AG04449 (cell line): ENCODE measurements at places on chromosomes 13 and 19.

GRCh38 chr19:31610018-31610417 lies 260.8 kb upstream of the TSHZ3 start:
- DNase-seq = no peak

GRCh38 chr19:45782820-45783785 lies 813 bp upstream of the DMPK start:
- DNase-seq = peak; percentile 31

DNA sequence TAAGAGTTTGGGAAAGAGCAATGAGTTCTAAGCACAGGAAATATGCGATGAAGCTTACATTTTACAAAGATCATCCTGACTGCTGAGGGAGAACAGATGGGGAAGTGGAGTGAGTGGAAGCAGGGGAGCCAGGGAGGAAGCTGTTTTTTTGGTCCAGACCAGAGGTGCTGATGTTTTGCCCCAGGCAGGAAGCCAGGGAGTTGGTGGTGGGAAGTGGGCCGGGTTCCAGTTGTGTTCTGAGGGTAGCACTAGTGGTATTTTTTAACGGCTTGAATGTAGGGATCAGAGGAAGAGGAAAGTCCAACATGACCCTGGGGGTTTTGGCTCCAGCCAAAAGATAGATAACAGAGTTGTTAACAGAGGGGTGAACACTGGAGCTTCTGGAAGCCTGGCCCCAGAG lies 20.7 kb upstream of the OLFM4 start:
- no peak for DNase-seq

- DNase-seq = no peak
Observed at GRCh38 chr13:83498045-83498444, 384.2 kb downstream of the SLITRK1 start.

DNA sequence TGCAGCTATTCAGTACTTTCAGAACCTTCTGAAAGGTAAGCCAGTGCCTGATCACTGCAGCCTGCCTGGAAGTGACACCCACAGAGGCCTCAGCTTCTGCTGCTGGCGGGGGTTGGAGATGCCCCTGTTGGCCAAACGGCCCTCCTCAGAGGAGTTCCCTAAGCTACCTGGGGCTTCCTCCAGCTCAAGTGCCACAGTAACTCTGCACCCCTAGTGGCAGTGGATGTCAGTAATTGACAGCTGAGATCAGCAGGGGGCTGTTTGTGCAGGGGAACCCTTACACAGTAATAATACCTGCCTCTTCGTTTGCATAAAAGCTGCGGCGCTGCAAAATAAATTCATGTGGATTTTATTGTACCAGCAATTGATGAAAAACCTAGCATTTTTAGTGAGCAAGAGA lies 28.9 kb downstream of the TDRD12 start:
- no peak for DNase-seq
